Right ventricle myocardium inferior (tissue), 1 donor: ENCODE measurements at places on chromosomes 5 and 9. TPM values are rescaled to one million over a fixed set of nuclear protein-coding genes. Genes with fewer than 3 reads are reported as not detected.

GRCh38 chr9:129712634-129713401, 40.0 kb downstream of the PTGES start:
- DNase-seq, result peak; percentile 21

DNA sequence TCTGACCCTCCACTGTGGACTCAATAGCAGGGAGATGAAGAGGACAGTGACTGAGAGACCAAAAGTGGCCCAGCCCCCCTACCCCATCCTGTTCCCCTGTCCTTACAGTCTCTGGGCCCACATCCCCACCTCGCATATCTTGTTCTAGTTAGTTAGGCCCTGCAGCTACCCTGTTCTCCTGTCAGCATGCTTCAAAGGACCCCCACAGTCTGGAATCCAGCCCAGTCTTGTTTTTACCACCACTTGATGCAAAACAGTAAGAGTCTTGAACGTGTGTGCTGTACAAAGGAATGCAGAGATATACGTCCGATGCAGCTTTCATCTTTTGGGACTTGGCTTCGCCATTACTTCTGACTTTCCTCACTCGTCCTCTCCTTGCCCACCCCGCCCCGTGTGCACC, 12.2 kb upstream of the POMT1 start:
- DNase-seq, result no peak

GRCh38 chr9:95055334-95055850, 262.1 kb downstream of the FANCC start:
- DNase-seq, result no peak

FCN2 gene
- total RNA-seq, result not detected

DNA sequence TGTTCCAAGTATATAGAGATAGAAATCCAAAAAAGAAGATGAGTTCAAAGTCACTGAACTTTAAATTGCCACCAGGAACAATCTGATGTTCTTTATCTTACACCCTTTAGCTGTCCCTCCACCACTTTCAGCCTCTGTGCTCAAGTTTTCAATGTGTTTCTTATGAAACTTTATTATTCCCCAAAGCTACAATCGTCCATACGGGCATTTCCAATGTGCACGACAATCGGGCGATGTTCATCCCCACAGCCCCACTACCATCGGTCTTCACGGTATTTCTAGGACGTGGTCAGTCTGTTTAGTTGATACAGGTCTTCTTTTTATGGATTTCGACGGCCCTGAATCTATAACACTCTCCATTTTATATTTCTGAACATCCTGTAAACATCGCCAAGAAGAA, 238.7 kb upstream of the DAP start:
- no peak for DNase-seq

- DNase-seq, result no peak
These were observed 78.2 kb downstream of the RFK start for GRCh38 chr9:76316069-76316468.

RABGAP1 gene
- total RNA-seq, result 45.1 TPM
